ENCODE measurements at places on chromosomes 4 and X.

GRCh38 chrX:109360301-109360700 is 121.6 kb downstream of the GUCY2F start:
- no peak for DNase-seq

DNA sequence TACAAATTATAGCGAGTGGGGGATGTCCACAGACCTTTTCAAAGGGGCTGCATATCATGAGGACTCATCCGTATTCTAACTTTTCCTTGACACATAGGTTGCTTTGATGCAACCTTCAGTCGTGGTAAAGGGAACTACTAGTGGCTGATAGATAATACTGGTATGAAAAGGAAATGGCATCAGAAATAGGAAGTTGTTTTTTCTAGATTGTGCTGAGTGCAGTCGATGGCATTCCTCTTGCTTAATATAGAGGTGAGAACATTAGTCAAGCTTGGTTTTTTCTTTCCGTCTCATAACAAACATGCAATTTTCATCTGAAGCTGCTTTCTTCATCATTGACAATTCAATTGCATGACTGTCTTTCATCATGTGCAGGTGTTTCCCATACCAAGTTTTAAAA is 16.6 kb downstream of the ENPEP start:
- no peak for DNase-seq

- DNase-seq = no peak
These were observed 54.9 kb upstream of the IRF2 start for GRCh38 chr4:184529283-184529682.

- DNase-seq = no peak
These were observed 216.2 kb upstream of the VEGFC start for GRCh38 chr4:177008836-177009501.

DNA sequence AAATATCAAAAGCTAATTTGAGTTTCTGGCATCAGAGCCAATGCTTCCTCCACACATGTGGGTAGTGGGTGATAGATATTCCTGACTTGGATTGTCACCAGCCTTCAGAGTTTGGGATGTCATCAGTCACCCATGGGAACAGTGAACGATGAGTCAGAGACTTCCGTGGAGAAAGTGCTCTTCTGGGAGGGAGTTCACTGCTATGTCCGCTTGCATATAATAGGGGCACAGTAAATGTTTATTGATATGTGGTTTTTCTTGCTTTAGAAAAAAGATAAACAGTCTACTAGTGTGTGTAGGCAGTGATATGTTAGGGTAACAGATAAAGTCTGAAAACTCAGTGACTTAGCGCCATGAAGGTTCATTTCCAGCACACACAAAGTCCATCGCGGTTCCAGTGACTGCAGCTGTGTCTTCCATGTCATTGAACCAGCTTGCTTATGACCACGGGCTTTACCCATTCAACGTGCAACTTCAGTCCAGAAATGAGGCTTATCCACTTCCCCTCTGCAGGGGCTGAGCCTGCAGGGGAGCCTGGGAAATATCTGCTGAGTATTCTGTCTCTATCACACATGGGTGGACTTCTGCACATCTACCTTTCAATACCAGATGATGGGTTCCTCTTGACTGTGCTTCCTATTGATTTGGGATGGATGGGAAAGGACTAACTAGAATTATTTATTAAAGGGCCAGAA is 87.7 kb upstream of the WWC2 start:
- DNase-seq = no peak
